ENCODE measurements at places on chromosomes 2 and 18.
A peak's percentile ranks its signal among the peaks of the same experiment; 100 is the strongest.

GRCh38 chr2:75367401-75367800 is 168.1 kb upstream of the TACR1 start:
- DNase-seq: no peak

- no peak for DNase-seq
These were observed 368.9 kb downstream of the RNF144A start for GRCh38 chr2:7286120-7286519.

DNA sequence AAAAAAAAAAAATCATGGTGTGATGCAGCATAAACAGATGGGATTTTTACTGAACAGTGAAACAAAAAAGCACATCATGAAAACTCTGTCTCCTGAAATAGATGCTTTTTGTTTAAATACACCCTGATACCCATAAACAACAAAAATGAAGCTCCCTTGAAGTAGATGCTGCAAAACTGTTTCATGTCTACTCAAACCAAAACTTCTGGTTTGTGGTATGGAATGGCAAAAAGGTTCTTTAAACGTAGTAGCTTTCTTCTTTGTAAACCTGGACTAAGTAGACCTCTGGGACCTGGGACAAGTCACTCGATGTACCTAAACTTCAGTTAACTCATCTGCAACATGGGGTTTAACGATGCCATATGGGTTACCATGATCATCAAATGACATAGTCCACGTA is 64.4 kb upstream of the RAPH1 start:
- no peak for DNase-seq

DNA sequence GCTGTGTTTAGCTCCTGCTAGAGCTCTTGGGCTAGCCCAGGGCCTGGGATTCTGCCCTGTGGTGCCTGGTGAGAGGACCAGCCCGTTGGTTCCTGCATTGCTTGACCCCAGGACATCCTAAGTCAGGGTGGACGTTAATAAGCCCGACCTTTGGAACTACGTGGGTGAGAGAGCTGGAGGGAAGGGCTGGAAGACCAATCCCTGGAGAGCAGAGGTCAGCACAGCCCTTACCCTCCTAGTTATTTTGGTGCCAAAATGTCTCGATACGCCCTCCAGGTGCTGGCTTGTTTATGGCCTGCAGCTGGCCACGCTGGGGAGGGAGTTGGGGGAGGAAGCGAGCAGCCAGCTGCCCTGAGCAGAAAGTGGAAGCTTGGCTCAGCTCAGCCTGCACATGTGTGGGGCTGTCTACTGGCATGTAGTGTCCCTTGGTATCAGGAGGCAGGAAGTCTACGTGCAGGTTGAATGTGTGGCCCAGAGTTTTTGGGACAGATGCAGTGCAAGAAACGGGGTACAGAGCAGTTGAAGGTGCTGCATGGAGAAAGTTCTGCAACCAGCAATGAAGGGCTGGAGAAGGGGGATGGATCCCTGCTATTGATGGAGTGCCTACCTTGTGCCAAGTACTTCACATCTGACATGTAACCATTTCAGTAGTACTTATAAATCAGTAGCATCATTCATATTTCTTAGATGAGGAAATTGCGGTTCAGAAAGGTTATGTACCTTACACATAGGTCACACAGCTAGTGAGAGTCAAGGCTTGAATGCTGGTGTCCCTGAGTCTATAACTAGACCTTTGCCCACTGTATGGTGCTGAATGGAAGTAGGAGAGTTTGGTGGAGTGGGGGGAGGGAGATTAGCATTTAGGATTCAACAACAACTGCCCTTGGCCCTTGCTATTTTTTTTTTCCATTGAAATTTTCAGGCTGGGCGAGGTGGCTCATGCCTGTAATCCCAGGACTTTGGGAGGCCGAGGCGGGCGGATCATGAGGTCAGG is 5.0 kb upstream of the DGKD start:
- DNase-seq: no peak

- no peak for DNase-seq
These were observed 148.7 kb upstream of the ITGA6 start for GRCh38 chr2:172278667-172279066.

DNA sequence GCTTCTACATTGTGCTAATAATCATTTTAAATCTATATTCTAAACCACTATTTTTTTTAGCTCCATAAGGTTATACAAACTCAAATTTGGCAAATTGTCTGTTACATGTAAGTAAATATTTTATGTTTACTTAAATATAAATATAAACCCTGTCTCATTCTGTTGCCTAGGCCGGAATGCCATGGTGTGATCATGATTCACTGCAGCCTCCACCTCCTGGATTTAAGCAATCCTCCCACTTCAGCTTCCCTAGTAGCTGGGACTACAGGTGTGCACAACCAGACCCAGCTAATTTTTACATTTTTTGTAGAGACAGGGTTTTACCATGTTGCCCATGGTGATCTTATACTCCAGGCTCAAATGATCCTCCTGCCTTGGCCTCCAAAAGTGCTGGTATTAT is 124.7 kb downstream of the MEIS1 start:
- peak; percentile 49 for DNase-seq

GRCh38 chr2:65349863-65350262 is 82.5 kb downstream of the SPRED2 start:
- peak; percentile 68 for DNase-seq

GRCh38 chr18:68533641-68534040 is 181.3 kb downstream of the TMX3 start:
- no peak for DNase-seq

- DNase-seq: no peak
These were observed 238.4 kb downstream of the AFF3 start for GRCh38 chr2:99903981-99904380.

GRCh38 chr2:29607038-29607420 is 314.4 kb downstream of the ALK start:
- no peak for DNase-seq

- no peak for DNase-seq
These were observed 170.0 kb upstream of the ARL4C start for GRCh38 chr2:234666911-234667310.

DNA sequence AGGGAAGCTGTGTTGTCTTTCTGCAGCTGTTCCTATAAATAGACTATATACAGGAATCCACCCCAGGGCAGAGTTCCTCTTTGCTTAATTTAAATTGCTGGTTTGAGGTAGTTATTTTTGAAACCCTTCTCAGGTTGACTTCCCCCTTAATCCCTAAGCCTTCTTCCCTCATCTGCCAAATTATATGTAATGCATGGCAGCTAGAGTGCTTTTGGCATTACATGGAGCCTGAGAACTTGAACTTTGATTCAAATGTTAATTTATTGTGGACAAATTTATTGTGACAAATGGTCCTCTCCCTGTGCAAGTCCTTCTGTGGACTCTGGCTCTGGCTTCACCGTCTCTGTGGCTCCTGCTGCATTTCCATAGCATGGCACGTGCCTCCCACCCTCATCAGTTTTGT is 29.2 kb downstream of the MYO1B start:
- DNase-seq: no peak

- no peak for DNase-seq
These were observed 45.9 kb upstream of the ATP5MC3 start for GRCh38 chr2:175227393-175227792.

GRCh38 chr2:109475531-109476210 is 138.1 kb downstream of the SEPTIN10 start:
- DNase-seq: peak; percentile 50

GRCh38 chr18:32072321-32072720 is 19.4 kb upstream of the RNF138 start:
- no peak for DNase-seq

DNA sequence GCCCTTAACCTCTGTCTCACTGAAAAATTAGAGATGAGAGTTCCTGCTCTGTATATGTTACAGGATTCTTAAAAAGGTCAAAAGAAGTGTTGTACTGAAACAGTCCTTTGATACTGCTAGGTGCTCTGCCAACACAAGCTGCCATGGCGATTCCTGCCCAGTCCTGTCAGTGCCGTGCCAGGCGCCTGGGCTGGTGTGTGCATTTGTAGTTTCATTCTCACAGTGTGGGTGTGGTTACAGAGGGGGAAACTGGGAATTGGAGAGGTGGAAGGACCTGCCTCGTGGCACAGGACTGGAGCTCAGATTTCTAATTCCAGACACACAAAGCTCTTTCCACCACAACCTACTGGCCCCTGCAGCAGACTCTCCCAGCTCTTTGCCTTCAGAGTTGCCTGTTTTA is 122.3 kb upstream of the RAB6C start:
- DNase-seq: no peak

- no peak for DNase-seq
These were observed 66.4 kb downstream of the TRAPPC12 start for GRCh38 chr2:3445891-3446290.

DNA sequence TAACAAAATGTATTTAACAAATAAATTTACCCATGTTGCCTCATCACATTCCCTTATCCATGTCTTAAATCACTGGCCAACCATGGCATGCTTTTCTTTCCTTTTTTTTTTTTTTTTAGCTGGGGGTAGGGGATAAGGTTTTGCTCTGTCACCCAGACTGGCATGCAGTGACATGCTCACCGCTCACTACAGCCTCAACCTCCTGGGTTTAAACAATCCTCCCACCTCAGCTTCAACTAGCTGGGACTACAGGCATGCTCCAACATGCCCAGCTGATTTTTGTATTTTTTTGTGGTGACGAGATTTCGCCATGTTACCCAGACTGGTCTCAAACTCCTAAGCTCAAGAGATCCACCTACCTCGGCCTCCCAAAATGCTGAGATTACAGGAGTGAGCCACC is 266.4 kb downstream of the THSD7B start:
- no peak for DNase-seq

DNA sequence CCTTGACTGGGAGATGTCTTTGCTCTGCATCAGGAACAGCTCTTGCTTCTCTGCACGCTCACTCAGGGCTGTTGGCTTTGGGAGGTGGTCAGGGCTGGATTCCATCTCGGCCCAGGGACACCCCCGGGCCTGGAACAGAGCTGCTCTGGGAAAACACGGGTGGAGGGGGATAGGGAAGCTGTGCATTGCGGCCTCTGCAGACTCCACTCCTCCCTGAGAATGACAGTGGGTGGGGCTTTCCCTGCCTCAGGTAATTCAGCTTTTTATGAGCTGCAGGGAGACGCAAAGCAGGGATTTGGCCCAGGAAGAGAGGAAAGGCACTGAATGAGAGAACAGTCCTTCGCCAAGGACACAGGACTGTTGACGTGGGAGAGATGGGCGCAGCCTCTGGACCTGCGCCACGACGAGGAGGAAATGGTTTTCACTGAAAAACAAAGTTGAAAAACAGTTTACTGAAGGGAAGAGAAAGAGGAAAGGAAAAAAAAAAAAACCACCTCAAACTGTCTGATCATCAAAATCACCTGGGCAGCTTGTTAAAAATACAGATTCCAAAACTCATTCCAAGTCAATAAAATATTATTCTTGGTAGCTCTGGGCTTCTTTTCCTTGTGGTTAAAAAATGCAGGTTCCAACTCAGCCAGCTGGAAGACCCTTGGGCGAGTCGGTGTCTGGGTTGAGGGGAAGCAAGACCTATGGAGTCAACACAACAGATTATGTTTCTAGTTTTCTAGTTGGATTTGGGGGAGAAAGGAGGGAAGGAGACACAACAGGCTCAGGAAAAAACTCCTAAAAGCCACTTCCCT is 194.0 kb downstream of the ZFP36L2 start:
- no peak for DNase-seq

- peak; percentile 57 for DNase-seq
These were observed 26.5 kb downstream of the PPP4R3B start for GRCh38 chr2:55590810-55591440.

DNA sequence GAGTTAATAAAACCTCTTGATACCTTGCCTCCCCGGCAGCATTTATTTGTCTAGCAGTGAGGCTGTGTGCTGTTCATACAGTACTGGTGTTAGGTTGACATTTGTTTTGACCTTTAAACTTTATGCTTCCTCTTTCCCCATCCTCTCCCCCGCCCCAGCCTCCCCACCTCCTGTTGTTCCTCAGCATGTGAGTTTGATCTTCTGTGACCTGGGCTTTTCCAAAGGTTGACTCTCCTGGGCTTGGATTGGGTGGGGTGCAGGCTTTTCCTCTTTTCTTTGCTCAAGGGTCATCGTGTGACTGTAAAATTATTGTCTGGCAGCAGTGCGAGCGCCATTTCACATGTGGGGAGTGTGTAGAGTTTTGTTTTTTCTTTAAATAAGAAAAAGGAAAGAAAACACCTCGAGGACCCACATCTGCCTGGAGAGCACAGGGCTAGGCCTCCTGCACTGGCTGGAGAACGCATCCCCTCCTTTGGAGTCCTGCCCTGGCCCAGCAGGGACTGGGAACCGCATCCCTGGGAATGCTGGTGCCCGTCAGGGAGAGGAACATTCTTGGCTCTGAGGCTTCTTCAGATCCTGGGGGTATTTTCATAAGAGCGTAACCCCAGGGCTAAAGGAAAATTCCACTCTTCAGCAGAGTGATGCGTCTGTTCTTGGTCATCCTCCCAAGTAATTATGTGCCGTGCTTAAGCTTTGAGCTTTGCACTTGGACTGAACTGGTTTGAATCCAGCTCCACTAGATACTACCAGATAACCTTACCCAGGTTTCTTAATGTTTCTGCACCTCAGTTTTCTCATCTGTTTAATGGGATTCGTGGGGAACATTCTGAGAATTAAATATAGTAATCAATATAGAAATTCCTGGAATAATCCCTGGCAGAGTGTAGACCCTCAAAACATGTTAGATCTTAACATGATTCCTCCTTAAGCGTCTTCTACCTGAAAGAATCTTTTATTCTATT is 91.5 kb downstream of the SETBP1 start:
- no peak for DNase-seq

DNA sequence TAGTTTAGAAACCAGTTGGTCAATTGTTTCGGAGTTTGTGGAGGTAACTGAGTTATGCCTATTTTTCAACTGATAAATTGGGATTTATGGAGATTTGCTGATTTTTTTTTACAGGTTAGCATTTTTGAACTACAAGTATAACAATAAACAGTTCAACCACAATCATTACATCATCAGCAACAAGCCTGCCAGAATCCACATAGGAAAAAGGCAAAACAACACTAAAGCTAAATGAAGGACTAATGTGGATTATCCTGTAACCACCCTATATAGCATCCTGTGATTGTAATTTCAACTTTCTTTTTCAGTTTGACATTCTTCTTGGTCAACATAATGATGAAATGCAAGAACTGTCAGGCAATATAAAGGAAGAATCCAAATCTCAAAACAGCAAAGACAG is 76.5 kb downstream of the CCDC102B start:
- DNase-seq: peak; percentile 37

GRCh38 chr2:120820263-120820952 is 84.7 kb downstream of the GLI2 start:
- DNase-seq: peak; percentile 48

DNA sequence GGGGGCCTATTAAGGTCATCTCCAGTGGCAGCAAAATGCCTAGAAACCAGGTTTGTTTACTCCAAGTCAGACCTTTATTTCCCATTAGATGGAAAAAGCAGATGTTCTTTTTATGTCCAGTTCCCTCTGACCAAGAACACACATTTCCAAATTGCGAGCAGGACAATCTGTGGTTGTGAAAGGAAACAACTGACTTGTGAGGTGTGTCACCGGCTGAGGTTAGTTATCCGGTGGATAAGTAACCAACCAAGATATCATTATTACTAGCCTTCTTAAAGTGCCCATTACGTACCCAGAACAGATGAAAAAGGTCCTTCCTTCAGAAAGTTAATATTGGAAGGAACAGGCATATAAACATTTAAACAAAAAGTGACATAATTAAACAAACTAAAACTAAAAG is 112.9 kb downstream of the THADA start:
- peak; percentile 92 for DNase-seq

- no peak for DNase-seq
These were observed 4.6 kb upstream of the GALM start for GRCh38 chr2:38661306-38661705.

Data from amniotic epithelial cell (primary cell).